ENCODE measurements at places on chromosomes 12 and 14.

GRCh38 chr12:96401076-96401871 lies 1.0 kb upstream of the CDK17 start:
- DNase-seq = no peak

- no peak for DNase-seq
Observed at GRCh38 chr12:115790526-115790925, 487.0 kb downstream of the MED13L start.

GRCh38 chr12:48567731-48568130 lies 2.1 kb downstream of the LALBA start:
- DNase-seq = no peak

GRCh38 chr12:118103601-118104382 lies at the start of gene VSIG10:
TSS of gene VSIG10 (minus strand) at chr12:118104011. CDS start at chr12:118103671, 340 bp downstream.
- DNase-seq = peak; percentile 71

DNA sequence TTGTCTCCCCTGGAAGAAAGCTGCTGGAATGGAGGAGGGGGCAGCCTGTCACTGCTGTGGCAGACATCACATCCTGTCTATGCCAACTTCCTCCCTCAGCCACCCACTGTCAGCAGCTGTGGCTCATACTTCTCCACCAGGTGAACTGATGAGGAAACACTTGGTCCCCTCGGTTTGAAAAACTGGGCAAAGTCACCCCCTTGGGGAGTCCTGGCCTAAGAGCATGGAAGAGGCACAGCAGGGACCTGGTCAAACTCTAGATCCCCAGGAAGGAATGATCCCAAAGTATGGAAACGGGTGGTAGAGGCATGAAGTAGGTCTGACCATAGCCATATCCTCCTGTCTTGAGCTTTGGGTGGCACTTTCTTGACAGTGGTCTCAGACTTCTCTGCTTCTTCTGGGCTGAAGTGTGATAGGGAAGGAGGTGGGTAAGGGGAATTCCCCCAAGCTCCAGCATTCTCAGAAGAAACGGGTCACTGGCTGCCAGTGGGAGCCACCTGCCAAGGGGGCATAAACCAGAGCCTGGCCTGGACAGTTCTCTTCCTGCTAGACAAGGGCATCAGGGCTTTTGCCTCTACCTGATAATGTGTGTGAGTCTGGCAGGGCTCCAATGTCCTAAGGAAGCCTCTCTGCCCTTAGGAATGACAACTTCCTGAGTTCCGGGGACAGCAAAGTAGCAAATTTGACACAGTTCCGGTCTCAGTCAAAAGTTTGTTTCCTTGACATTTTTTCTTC lies 36.0 kb downstream of the FMNL3 start:
- DNase-seq = no peak

DNA sequence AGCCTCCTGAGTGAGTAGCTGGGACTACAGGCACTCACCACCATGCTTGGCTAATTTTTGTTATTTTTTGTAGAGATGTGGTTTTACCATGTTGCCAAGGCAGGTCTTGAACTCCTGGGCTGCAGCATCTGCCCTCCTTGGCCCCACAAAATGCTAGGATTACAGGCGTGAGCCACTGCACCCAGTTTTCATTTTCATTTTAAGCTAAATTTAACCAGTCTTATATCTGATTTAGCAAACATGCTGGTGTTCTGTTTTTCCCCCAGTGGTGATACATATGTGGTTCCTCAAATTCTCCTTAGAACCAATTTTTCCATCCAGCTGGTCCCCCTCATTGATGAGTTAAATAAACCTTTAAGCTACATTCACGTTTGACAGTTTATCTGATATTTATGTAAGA lies 43.8 kb upstream of the BICD1 start:
- DNase-seq = no peak

DNA sequence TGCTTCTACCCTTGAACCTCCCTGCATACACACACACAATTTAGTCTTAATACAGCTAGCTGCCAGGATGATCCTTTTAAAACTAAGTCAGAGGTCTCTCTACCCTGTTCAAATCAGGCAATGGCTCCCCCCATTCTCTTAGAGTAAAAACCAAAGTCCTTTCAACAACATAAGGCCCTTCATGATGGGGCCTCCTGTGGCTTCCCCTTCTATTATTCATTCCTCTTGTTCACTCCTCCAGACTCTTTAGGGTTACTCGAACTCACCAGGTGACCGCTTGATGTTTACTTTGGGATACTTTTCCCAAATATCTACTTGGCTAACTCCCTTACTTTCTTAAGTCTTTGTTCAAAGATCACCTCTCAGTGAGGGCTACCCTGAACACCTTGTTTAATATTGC lies 30.4 kb downstream of the DENND5B start:
- no peak for DNase-seq

- no peak for DNase-seq
Observed at GRCh38 chr12:98256830-98257229, 258.6 kb upstream of the TMPO start.

GRCh38 chr14:96797582-96798349 lies 584 bp downstream of the VRK1 start:
- peak; percentile 65 for DNase-seq
